Substantia nigra (tissue), 51 donors: ENCODE measurements at places on chromosomes 7 and 10.

DNA sequence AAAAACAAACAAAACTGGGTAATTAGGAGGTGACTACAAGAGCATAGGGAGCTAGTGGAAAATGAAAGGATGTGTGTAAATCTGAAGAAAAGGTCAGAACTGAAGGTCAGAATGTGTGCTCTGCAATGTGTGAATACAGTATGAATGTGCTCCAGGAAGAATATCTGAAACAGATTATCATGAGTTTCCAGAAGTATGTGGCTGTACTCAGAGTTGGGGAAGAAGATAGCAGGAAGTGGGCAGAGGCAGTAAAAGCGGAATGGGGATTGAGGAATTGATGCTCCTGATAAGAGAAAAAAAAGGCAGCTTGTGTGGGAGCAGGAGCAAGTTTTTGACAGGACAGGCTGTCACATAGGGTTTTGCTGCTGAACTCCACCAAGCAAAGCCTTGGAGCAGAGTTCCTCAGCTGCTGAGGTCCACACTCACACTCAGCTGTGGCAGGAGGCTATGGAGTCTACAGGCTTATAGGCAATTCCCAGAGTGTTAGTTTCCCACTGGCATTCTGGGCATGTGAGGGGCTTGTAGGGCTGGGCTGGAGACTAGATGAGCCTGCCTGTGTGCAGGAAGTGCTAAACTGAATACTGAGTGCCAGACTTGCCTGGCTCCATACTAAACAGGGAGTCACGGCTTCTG is 22.9 kb downstream of the H2AZ2 start:
- no peak for DNase-seq

GRCh38 chr7:105097619-105098018 is 83.6 kb downstream of the KMT2E start:
- DNase-seq, result no peak

DNA sequence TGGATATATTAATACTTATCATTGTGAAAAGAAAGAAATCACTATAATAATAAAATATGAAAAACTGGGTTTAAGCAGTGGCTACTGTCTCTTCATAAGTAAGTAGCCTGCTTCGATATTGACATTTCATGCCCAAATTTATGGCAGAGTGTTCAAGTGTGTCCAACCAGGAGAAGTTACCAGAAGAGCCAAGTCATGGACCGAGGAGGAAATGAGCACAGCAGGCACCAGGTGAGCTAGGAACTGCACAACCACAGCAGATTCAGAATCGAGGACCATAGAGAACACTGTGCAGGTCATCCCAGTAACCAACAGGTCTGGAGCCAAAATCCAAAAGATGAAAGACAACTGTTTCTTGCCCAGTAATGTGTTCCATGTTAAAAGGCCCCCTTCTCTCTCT is 79.9 kb upstream of the ABCB5 start:
- no peak for DNase-seq

- DNase-seq, result no peak
Measured at GRCh38 chr7:70774950-70775527, 356.9 kb upstream of the GALNT17 start.

DNA sequence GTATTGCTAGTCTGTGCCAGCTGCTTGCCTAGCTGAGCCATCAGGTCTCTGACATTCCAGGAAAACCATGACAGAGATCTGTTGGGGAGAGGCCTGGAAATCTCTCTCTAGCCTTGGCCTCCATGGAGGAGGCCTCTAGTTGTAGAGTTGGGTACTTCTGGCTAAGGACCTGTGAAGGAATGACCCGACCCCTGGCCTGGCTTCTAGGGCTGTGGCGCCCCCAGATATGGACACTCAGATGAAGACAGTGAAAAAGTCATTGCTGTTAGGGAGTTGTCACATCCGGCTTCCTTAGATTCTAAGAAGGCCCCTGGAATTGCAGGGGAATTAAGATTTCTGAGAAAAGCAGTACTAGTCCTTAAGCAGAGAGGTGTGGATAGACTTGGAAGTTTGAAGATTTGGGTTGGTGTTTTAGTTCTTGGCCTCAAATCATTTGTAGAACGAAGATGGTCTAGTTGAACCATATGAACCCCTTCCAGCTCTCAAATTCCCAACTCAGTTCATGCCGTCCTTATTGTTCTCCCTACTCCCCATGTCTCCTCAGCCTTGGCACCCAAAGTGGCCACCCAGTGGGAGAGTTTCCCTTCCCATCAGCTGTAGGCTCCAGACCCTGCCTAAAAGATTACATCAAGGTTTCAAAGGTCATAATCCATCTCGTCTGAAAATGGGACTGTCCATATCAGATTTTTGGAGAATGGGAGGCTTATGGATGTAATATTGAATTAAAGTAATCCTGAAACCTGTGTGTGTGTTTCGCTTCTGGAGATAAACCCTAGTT is 7.0 kb downstream of the HHEX start:
- no peak for DNase-seq

DNA sequence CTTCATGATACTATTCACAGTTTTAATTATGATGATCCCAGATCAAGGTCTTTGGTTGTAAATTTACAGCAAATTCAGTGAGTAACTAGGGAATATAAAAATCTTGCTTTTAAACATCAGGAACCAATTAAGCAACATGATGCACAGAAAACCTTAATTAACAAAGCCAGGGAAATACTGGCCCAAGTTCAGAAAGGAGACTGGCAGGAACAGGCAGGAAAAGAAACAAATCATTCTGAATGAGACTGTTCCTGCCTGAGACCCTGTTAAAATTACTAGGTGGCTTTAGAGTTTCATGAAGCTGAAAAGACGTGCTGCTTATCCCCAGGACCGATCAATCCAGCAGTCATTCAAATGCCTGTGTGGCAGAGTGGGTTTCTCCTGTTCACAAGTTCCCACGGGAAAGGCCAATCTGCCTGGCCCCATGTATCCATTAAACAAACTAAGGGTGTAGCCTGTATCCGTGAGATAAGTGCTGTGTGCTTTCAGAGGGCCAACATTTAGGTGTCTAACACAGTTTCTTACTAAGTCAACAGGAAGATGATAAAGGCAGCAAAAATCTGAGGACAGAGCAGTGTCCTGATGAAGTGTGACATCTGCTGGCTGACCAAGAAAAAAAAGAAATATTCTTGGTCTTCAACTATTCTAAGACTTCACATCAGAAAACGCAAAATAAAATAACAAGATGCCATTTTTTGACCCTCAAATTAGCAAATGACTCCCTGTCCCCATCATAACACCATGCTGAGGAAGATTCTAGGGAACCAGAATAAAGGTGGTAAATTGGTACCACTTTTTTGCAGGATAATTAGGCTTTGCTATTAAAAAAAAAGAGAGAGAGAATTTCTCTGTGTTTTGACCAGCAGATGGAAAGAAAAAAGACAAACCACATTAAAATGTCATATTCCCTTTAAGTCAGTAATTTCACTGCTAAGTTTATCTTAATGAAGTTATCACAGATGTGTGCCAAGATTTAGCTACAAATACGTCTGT is 34.2 kb downstream of the PUS7 start:
- no peak for DNase-seq

DNA sequence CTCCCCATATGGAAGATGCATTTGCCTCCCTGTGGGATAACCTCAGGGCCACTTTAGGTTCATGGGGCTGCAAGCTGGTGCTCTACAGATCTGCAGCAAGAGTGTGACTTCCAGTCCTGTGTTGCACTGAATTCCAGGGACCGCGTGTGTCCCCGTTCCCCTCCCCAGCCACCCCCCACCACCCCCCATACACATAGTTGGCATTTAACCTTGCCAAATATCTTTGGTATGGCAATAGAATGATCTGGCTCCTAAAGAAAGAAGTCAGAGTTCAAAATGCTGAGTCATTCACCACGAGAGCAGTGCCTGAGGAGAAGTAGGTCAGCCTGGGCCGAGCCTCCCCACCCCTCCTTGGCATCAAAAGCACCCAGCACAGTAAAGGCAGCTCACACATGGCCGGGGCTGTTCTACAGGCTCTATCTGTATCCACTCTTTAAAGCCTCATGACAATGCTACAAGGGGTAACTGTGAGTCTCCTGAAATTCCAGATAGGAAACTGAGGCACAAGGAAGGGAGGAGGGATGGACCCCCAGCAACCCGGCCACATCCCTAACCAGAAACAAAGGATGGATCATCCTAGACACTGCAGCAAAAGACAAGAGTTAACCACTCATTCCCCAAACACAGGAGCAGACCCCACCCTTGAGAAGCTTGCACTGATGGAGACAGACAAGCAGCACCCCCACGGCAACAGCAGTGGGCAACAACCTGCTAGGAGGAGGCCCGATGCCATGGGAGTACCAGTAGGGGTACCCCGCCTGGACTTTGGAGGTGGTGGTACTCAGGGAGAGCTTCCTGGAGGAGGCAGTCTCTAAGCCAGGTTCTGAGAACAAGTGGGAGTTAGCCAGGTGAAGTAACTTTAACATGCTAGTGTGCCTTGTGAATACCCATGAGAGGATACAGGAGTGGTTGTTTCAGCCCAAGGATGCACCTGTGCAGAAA is 70.3 kb upstream of the NANOS1 start:
- no peak for DNase-seq

- DNase-seq, result no peak
Measured at GRCh38 chr10:133096616-133097269, 9.0 kb downstream of the ADGRA1 start.

GRCh38 chr7:34061149-34061548 is 155.8 kb downstream of the BMPER start:
- no peak for DNase-seq

- no peak for DNase-seq
Measured at GRCh38 chr10:46528675-46529615, 27.5 kb downstream of the GPRIN2 start.

- DNase-seq, result no peak
Measured at GRCh38 chr7:67348171-67348570, 351.5 kb downstream of the TYW1 start.

GRCh38 chr10:110220398-110220797 is 13.0 kb downstream of the MXI1 start:
- DNase-seq, result peak; percentile 48

DNA sequence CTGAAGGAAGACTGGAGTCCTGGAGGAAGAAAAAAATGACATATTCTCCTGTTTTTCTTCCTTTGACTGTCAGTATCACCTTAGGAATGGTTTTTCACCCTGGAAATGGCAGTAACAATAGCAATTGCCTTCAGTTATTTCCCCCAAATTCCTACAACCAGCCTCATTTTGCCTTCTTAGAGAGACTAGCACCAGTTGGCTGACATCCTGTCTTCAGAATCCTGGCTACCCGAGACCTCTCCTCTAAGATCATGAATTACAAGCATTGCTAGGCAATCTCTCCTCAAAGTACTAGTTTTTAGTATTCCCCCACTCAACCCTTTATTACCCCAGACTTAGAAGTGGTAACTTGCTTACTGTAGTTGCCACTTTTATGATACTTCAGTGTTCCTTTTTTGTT is 53.4 kb downstream of the TAS2R16 start:
- DNase-seq, result no peak

DNA sequence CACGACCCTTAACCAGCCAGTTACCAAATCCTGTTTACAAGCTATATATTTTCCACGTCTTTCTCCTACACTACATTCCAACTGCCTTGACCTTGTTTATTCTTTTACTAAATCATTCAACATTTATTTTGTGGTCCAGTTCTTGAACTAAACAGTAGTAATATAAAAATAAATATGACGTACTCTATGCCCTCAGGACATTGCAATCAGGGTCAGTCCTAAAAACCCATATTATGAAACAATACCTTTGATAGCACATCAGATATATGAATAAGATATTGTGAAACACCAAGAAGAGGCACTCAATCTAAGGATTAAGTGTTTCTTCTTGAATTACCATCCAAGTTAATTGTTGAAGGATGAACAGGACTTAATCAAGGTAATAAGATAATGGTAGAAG is 52.5 kb upstream of the WNT16 start:
- DNase-seq, result no peak

DNA sequence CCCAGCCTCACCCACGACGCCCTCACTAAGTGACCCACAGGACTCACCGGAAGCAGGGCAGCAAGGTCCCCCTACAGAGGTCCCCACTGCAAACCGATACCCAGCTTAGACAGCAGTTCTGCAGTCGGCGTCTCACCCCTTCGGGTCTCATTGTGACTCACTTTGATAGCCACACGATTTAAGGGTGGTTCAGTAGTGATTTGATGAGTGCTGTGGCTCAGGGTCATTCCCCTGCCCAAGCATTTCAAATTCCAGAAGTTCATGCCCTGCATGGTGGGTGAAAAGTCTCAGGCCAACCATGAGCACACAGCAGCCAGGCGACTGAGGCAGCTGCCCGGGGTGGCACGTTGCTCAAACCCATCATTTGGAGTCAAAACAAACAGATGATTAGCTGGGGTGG is 93.2 kb downstream of the EGFR start:
- no peak for DNase-seq

GRCh38 chr10:132585732-132586722 is 48.4 kb downstream of the INPP5A start:
- DNase-seq, result no peak

- no peak for DNase-seq
Measured at GRCh38 chr7:108418946-108419345, 37.3 kb downstream of the NRCAM start.

- no peak for DNase-seq
Measured at GRCh38 chr10:112215342-112215774, 31.8 kb upstream of the GPAM start.

DNA sequence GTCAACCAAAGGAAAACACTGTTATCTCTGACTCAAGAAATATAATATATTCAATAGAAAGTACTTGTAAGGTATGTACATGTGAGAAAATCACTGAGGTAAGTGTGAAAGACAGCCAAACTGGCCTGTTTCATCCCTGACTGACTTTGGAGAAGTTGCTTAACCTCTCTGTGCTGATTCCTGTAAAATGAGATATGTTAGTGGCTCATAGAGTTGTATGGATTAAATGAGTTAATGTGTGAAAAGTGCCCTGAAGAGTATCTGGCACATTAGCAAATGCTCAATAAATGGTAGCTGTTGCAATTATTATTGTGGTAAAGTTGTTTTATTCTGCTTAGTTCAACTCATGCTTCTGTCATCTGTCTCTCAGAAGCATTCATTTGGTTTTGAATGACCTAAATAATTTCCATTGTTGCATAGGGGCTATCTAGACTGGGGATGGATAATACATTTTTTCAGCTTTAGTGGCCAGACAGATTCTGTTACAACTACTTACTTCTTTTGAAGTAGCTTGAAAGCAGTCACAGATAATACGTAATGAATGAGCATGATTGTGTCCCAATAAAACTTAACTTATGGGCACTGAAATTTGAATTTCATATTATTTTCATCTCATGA is 84.3 kb downstream of the SKAP2 start:
- no peak for DNase-seq

DNA sequence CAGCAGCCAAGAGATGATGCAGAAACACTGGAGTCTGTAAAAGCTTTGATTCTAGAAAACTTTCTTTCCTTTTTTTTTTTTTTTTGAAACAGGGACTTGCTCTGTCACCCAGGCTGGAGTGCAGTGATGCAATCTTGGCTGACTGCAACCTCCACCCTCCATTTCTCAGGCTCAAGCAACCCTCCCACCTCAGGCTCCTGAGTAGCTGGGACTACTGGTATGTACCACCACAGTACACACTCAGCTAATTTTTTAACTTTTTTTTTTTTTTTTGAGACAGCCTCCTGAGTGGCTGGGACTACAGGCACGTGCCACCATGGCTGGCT is 17.0 kb upstream of the BAG3 start:
- DNase-seq, result no peak

- DNase-seq, result peak; percentile 2
Measured at GRCh38 chr7:94436018-94436604, 41.4 kb downstream of the COL1A2 start.
